A549 treated with RU486 at 1 μM for 4 hours (cell line): ENCODE measurements at places on chromosomes 16 and 17. TPM values are rescaled to one million over a fixed set of nuclear protein-coding genes. Genes with fewer than 3 reads are reported as not detected.

Gene P2RX1
- total RNA-seq, result 0.07 TPM in 1 of 5 replicates, not detected in the others

Gene PRSS27
- total RNA-seq, result 0.77 to 1.8 TPM (median 1.5 TPM) in 5 replicates

Gene RNU2-1
- not detected in 5 replicates for total RNA-seq

Gene CCL18
- not detected in 5 replicates for total RNA-seq

Gene KRTAP4-1
- 0.17 to 0.25 TPM (median 0.24 TPM) in 4 of 5 replicates, not detected in the other for total RNA-seq

Gene LASP1
- total RNA-seq, result 245 to 270 TPM (median 262 TPM) in 5 replicates

Gene OTOA
- 0.03 to 0.07 TPM (median 0.05 TPM) in 3 of 5 replicates, not detected in the others for total RNA-seq

Gene CORO6
- 4.1 to 8.8 TPM (median 5.7 TPM) in 5 replicates for total RNA-seq

Gene PARD6A
- total RNA-seq, result 1.2 to 2.1 TPM (median 1.7 TPM) in 5 replicates

Gene BCAR1
- 58.6 to 101 TPM (median 86.6 TPM) in 5 replicates for total RNA-seq

Gene UBE2O
- total RNA-seq, result 27.5 to 34.5 TPM (median 34.0 TPM) in 5 replicates

Gene BANP
- 14.2 to 18.8 TPM (median 16.1 TPM) in 5 replicates for total RNA-seq

Gene CD300LF
- total RNA-seq, result not detected in 5 replicates

Gene SLC5A2
- total RNA-seq, result 0.13 to 0.29 TPM in 2 of 5 replicates, not detected in the others

Gene FBXW10
- total RNA-seq, result 0.69 to 1.8 TPM (median 1.1 TPM) in 5 replicates

Gene SMIM5
- total RNA-seq, result 0.32 to 2.4 TPM (median 0.59 TPM) in 5 replicates

Gene HSD3B7
- 11.4 to 17.0 TPM (median 13.8 TPM) in 5 replicates for total RNA-seq

Gene GPR142
- total RNA-seq, result 0.07 TPM in 1 of 5 replicates, not detected in the others

Gene OVCA2
- 57.6 to 93.3 TPM (median 79.2 TPM) in 5 replicates for total RNA-seq

Gene KRTAP9-2
- total RNA-seq, result not detected in 5 replicates

Gene GGA2
- total RNA-seq, result 27.5 to 30.2 TPM (median 29.4 TPM) in 5 replicates

Gene KRTAP9-1
- not detected in 5 replicates for total RNA-seq

Gene STX4
- total RNA-seq, result 62.9 to 80.5 TPM (median 68.1 TPM) in 5 replicates

Gene RNF135
- 23.2 to 27.5 TPM (median 24.4 TPM) in 5 replicates for total RNA-seq

Gene RAD51C
- total RNA-seq, result 52.1 to 61.3 TPM (median 56.8 TPM) in 5 replicates

Gene TEX14
- 0.03 to 0.23 TPM (median 0.10 TPM) in 4 of 5 replicates, not detected in the other for total RNA-seq

Gene ACSM2B
- total RNA-seq, result not detected in 5 replicates

Gene ENO3
- total RNA-seq, result 50.7 to 68.1 TPM (median 55.2 TPM) in 5 replicates
